AG20443 (cell line): ENCODE measurements at places on chromosomes 3 and 15.
A peak's percentile ranks its signal among the peaks of the same experiment; 100 is the strongest.

- DNase-seq, result peak; percentile 54
Measured at GRCh38 chr3:128736601-128737000, 10.6 kb downstream of the RAB7A start.

GRCh38 chr15:85792912-85793590 is 1.7 kb downstream of the KLHL25 start:
- no peak for DNase-seq

DNA sequence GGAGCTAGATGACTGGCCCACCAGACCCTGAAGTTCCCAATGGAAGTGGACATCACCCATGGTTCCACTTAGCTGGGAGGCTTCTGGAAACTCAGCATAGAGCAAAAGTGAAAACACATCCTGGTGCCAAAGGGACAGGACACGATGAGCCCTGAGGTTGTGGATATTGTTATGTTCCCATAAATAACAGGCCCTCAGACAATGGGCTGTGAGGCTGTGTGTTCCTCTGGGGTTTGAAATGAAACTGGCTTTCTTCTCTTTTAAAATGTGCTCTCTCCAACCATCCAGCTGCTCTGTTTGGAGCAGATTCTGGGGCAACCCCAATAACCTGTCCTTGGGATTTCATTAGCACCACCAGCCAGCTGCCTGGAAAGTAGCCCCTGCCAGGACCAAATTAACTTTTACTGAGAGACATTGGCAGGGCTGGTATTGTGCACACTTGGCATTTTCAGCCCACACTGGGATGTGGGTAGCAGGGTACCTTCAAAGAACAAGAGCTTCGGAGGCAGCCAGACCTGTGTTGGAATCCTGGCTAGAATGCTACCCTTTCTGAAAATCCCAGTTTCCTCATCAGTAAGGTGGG is 97.5 kb downstream of the DNAJB8 start:
- no peak for DNase-seq

DNA sequence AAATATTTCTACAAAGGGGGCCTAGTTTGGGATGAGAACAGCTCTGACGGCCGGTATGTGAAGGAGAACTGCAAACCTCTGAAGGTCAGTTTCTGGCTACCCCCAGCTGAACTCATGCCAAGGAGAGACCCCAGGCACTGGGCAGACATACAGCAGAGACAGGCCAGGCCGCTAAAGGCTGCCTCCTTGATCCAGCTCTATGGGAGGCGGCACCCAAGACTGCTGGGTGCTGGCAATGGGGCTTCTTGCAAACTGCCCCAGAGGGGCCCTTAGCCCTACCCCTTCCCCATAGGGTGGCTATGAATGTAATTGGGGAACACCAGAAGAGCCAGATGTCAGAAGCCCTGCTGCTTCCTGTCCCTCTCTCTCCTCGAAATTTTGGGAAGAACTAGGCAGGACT is 13.3 kb downstream of the CLK3 start:
- DNase-seq, result no peak

- DNase-seq, result no peak
Measured at GRCh38 chr3:127560051-127560787, 30.3 kb downstream of the TPRA1 start.

DNA sequence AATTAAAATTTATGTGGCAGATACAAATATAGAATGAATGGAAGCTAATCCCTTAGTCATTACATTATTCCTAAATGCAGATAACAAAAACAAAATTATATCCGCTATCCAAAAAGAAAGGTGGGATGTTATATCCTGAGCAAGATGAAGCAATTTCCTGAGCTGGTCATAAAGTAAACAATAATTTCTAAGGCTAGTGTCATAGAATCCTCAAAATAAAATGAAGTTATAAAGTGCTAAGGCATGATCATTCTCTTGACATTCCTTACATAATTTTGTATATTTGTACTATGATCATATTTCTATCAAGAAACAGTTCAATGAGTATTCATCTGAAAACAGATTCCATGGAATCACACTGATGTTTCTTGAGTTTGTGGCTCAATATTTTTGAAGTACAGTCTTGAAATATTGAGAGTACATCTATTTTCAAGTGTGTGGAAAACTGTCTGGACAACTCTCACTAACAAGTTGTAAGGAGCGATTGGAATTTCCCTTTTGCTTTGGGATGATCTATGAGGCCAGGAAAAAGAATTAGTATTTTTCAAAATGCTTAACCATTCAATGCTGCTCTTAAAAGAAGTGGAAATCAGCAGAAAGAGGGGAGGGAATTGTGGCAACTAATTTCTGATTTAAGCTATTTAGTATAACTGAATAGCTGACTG is 92.4 kb downstream of the ABI3BP start:
- no peak for DNase-seq

DNA sequence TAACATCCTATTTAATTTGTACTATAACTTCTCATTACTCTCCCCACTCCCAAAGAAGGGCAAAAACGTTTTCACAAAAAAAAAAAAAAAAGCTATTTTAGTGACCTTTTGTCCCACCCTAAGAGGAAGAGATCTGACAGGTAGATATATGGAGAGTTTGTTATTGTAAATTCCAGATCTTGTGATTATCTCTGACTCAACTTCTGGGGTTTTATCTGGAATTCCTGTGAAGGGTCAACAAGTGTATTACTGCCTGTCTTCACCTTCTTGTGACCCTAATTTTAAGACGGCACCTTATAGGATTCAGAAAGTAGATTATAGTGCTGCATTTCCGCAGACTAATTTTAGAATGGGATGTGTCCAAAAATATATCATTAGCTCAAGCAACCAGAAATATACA is 205.9 kb upstream of the CDIN1 start:
- no peak for DNase-seq

DNA sequence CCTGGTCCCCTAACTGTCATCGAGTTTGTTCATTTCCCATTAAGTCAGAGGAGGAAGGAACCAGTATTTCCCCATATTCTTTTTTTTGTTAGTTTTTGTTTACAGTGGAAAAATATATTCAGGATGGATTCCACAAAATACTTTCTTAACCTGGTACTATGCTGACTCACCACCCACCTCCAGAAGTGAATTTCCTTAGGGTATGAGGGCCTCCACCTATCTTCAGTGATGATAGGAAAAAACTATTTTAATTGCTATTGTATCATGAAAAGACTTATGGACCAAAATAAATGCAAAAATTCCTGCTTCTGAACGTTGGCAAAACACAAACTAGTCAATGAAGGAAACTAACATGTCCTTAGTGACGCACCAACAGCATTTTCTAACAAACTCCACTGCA is 64.2 kb upstream of the FOXP1 start:
- DNase-seq, result no peak

GRCh38 chr3:123815981-123816380 is 68.2 kb downstream of the MYLK start:
- DNase-seq, result no peak

- DNase-seq, result peak; percentile 77
Measured at GRCh38 chr3:188689101-188689574, 482.6 kb upstream of the TPRG1 start.

GRCh38 chr3:169269005-169269404 is 394.5 kb downstream of the MECOM start:
- no peak for DNase-seq

GRCh38 chr3:64363842-64364241 is 138.6 kb upstream of the PRICKLE2 start:
- DNase-seq, result no peak

DNA sequence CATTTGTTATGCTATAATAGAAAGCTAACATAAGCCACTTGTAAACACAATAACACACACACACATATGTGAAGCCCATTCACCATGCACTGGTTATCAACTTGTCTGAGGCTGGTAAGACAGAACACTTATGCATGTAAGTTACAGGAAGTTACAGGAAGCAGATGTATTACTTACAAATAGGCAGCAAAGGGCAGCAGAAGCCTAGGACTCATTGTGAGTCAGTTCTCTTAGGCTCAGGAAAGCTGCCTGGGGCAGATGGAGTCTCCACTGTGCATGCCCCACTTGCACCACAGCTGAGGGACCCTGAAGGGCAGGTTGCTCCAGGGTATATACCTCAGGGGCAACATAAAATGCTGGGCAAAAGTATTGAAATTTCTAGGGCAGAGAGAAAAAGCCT is 748.8 kb upstream of the CCDC54 start:
- DNase-seq, result peak; percentile 16

- DNase-seq, result no peak
Measured at GRCh38 chr3:107206945-107207344, 170.3 kb upstream of the CCDC54 start.

DNA sequence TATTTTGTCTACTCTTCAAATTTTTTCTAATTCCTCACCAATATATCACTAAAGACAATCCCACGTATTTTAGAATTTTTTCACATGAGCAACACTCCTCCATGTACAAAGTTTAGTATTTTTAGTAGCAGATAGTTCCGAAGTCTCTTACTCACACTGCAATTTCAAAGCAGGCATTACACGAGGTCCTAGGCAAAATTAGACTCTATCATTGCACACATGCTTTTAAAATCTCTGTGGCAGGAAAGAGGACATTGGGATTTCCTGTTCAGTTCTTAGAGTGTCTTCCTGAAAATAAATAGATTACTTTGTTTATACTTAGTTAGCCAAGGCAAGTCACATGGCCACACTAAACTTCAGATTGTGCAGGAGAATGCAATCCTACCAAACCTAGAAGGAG is 847.7 kb downstream of the ROBO2 start:
- no peak for DNase-seq

- DNase-seq, result peak; percentile 35
Measured at GRCh38 chr15:85354461-85354860, 25.9 kb upstream of the AKAP13 start.

- DNase-seq, result no peak
Measured at GRCh38 chr3:119819806-119820205, 37.9 kb downstream of the NR1I2 start.

GRCh38 chr3:129663930-129664646 is 57.6 kb upstream of the PLXND1 start:
- DNase-seq, result peak; percentile 29

GRCh38 chr3:24678421-24678865 is 183.8 kb upstream of the THRB start:
- peak; percentile 66 for DNase-seq

GRCh38 chr3:165555785-165556184 is 281.4 kb downstream of the BCHE start:
- DNase-seq, result no peak

DNA sequence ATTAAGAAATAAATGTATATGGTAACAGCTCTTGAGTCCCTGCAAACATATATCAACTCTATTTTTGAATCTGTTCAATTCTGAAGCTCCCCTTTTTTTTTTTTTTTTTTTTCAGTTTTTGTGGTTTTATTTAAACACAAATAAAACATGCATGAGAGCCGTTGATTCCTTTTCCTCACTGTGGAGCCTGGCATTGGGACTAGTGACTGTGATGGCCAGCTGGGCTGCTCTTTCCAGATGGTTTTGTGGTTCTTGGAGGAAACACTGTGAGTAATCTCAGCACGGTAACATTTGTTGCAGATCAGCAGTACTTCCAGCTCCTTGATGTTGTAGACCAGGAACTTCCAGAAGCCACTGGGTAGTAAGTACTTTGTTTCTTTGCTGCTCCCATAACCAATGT is 15.9 kb downstream of the EMC7 start:
- DNase-seq, result peak; percentile 59

- DNase-seq, result no peak
Measured at GRCh38 chr3:13563911-13564310, 15.0 kb downstream of the FBLN2 start.

DNA sequence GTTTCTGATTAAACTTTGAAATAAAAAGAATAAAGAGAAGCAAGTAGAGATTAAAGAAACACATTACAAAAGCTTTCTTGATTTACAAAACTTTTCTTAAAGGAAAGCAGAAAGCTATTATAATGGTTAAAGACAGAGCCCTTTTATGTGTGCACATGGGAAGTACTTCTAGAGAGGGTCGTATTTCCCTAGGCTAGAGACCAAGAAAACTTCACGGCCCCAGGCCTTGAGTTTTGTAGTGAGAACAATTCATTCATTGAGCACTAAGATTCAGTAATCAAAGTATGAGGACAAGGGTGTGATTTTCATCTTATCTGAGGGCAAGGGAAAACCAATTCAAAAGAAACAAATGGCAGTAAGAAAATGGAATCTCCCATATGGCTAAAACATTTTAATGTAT is 854.1 kb downstream of the ROBO1 start:
- DNase-seq, result no peak

- no peak for DNase-seq
Measured at GRCh38 chr3:111538681-111539083, 3.3 kb upstream of the CD96 start.

DNA sequence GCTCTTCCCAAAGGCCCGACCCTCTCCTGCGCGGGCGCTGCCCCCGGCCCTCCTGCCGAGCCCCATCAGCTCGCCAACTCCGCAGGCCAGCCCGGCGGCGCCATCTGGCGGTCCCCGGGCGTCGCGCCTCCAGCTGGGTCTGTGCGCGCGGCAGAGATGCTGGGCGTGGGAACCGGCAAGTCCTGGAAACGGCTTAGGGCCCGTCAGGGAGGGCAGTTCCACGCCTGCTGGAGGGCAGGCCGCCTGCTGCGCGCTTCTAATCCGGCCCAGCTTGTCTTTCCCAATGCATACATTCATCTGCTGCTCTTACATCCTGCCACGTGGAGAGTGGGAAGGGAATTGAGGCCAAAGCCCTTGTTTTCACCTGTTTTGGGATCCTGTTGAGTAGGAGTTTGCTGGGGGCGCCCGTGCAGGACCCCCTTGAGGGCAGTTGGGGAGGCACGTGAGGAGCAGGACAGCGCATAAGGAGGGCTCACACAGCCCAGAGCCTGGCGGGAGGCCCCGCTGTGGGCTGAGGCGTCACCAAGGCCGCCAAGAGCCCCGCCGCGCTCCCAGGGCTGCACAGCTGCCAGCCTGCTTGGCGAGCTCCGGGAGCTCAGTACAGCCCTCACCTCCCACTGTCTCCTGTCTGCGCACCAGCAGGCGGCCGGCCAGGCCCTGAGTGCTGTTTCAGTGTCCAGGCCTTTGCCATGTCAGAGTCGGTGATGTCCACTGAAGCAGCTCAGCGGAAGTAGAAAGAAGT is 165.6 kb downstream of the NSMCE3 start:
- DNase-seq, result peak; percentile 92

GRCh38 chr3:16183601-16184270 is 9.3 kb downstream of the GALNT15 start:
- DNase-seq, result peak; percentile 87

DNA sequence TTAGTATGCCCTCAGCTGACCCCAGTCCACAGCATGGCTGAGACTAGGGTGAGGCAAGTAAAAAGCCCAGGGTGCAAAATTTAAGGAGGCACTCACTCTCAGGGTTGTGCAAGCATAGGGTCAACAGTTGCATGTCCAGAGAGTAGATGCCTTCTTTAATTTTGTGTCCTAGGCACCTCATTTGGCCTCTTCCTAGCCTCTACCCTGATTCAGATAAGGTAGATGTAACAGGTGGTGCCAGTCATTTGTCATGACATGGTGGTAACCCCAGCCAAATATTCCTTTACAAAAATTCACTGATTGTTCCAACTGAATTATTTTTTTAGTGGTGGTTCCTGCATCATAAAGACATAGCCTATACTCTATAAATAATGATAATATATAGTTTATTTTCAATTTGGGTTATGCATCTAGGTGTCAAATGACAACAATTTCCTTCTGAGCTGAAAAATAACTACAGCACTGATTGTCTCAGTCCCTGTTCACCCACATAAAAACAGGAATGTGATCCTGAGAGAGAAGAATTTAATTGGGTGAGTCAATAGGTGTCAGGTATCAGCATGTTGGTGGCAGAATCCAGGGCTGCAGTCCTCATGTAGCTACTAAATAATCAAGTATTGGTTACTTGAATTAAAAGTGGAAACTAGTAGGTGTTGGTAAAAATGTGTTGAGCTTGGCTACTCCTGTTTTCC is 44.2 kb upstream of the TIPARP start:
- peak; percentile 37 for DNase-seq

GRCh38 chr3:136838641-136839555 is 20.0 kb downstream of the SLC35G2 start:
- DNase-seq, result peak; percentile 35
